ENCODE measurements at places on chromosomes 4 and X. TPM values are rescaled to one million over a fixed set of nuclear protein-coding genes. Genes with fewer than 3 reads are reported as not detected.

- no peak for DNase-seq
Measured at GRCh38 chr4:150547154-150547838, 34.7 kb upstream of the MAB21L2 start.

- no peak for DNase-seq
Measured at GRCh38 chrX:51857159-51857733, 36.2 kb upstream of the MAGED1 start.

DNA sequence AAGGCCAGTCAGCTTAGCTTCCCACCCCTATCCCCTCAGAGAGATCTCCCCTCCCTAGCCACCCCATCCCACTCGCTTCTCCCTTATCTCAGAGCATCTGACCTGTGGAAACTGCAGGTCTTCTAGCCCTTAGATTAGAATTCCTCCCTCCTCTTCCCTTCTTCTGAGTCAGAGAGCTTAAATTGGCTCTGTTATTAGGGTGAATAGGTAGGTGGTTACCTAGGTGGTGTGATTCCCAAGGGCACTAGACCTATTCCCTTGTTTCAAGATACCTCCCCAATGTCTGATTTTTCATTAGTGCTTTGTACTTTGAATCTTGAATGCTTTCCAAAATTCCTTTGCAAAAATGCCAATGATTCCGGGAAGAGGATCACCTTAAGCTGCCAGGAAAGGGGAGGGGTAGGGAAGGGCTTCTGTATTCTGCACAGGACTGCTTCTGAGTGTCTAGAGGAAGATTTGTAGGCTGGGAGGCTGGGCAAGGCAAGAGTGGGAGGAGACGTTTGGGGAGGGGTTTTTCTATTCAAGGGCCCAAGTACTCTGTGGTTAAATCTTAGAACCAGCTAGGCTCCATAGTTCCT is 24.5 kb upstream of the MSN start:
- DNase-seq: peak; percentile 32

Gene IL1RAPL1
- total RNA-seq: 1.9 TPM

DNA sequence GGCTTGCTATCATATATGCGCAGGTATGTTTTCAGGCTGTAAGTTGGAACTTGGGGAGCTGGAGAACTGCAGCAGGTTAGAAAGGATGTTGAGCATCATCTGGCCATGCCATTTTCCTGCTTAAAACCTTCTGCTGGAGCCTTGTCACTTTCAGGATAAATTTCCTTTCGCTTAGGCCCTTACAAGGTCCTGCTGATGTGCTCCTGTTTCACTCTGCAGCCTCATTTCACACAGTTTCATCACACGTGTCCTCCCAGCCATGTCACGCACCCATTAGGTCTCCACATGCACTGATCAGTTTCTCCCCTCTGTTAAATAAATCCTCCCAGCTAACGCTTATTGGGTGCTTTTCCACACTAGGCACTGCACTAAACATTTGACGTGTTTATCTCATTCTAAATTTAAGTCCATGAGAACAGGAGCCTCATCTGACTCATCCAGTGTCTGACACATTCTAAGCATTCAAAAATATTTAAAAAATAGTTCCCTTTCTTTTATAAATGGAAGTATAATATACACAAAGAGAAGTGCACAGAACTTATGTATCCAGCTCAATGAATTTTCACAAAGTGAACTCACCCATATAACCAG is 14.5 kb downstream of the SOD3 start:
- DNase-seq: no peak

DNA sequence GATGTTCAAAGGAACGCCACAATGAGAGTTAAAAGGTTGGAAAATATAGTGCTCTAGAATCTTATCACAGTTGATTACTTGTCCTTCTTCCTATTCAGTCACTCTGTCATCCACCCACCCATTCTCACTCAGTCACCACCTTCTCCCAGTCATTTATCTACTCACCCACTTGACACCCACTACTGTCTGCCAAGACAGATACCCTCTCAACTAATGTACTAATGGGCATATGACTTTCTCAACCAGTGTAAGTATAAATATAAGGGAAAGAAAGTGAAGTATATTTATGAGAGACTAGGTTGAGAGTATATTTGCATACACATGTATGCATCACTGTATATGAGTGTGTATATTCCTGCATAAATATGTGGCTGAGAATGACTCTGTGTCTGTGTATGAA is 20.0 kb downstream of the MID2 start:
- no peak for DNase-seq

Gene KIAA0232
- total RNA-seq: 4.7 TPM

GRCh38 chr4:128456171-128456570 is 168.6 kb upstream of the PGRMC2 start:
- DNase-seq: no peak

DNA sequence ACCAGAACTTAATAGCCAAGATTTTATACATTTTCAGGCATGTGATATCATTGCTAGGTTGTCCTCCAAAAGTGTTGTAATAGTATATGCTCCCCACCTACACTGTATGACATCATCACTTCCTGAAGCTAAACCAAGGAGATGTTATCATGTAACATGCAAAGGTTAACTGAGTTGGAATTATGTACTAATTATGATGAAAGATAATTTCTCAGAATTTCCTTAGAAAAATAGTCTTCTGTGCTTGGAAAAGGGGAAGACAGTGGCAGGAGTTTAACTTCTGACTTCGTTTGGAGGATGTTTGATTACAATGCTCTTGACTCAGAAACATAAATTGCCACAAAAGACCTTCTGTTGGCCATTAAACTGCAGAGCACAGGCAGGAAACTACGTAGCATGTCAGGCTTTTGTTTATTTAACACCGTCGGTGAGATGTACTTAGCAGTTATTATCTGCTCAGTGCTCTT is 83.6 kb upstream of the GUCY1A1 start:
- peak; percentile 74 for DNase-seq

- DNase-seq: no peak
Measured at GRCh38 chrX:122622795-122623194, 561.3 kb upstream of the GRIA3 start.

Gene ARL13A
- not detected for total RNA-seq

GRCh38 chr4:79209081-79209480 is 116.8 kb downstream of the NAA11 start:
- DNase-seq: no peak

Gene TENT5D
- not detected for total RNA-seq

Gene TCEAL6
- total RNA-seq: not detected

Gene ANKRD17
- total RNA-seq: 42.4 TPM

Gene ZNF41
- 8.4 TPM for total RNA-seq

Gene CTBP1
- 256 TPM for total RNA-seq

Data from HT1080 (cell line).